Fibroblast of pulmonary artery (primary cell): ENCODE measurements at places on chromosomes 11 and 22.
A peak's percentile ranks its signal among the peaks of the same experiment; 100 is the strongest.

GRCh38 chr22:24146791-24147353 is 34.4 kb upstream of the SUSD2 start:
- DNase-seq, result peak; percentile 82

DNA sequence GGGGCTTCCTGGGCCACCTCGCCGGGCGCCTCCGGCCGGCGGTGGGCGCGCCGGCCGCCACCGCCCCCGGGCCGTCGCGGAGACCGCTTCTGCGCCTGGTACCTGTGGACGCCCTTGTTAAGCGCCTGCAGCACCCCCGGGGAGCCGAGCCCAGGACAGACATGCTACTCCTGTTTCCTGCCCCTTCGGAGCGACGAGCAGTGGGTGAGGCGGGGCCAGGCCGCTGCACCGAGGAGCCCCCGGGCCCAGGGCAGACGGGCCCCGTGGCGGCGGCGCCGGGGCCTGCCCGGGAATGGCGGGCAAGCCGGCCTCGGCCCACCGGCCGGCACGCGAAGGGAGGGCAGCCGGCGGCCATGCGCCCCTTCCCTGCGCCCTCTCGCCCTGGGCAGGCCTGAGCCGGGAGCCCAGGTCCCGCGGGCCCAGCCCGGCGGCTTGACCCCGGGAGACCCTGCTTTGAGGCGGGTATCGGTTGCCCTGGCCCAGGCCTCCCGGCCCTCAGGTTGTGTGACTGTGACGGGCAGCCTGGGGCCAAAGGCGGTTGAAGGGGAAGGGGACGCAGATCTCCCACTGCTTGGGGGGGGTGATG is 789 bp upstream of the KDM2A start:
- no peak for DNase-seq

GRCh38 chr11:1102221-1102971 is 27.7 kb downstream of the MUC2 start:
- DNase-seq, result no peak

DNA sequence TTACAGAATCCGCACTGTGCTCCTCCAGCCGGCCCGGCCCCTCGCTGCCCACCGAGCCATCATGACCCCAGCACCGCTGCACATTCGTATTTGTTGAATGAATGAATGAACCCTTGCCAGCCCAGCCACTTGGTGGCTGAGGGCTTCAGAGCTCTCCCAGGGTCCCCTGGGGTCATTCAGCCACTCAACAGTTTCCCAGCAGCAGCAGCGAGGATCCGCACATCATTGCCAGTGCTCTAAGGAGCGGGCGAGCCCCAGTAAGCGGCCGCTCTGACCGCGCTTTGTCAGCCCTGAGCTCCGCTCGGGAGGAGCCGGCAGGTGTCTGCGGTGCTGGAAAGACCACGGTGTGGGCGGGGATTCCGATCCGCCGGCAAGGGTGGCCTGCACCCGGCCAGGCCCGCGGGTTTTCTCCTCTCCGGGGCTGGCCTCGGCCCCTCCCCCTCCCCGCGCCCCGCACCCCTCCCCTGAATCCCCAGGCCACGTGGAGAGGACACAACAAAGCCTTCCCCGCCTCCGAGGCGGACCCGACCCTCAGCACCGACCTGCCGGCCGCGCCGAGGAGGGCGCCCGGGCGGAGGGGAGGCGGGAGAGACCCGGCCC is 563 bp downstream of the BID start:
- no peak for DNase-seq

DNA sequence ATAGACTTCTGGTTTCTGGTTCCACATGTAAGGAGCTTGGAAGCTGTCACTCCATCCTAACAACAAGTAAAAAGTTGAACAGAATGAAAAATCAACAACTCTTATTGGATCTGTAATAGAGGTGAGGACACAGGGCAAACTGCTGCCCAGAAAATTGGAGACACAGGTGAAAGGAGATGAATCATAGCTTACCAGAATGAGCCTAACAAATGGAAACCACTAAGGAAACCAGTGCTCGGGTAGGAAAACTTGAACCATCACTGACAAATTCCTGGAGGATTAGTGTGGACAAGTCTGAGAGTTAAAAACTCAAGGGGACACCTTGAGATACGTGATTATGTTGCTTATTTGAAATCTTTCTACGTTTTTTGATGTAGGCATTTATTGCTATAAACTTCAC is 52.1 kb downstream of the GDPD4 start:
- DNase-seq, result no peak

GRCh38 chr11:117724104-117724503 is 72.9 kb downstream of the DSCAML1 start:
- no peak for DNase-seq

GRCh38 chr22:43313890-43314474 is 29.2 kb downstream of the SCUBE1 start:
- no peak for DNase-seq

DNA sequence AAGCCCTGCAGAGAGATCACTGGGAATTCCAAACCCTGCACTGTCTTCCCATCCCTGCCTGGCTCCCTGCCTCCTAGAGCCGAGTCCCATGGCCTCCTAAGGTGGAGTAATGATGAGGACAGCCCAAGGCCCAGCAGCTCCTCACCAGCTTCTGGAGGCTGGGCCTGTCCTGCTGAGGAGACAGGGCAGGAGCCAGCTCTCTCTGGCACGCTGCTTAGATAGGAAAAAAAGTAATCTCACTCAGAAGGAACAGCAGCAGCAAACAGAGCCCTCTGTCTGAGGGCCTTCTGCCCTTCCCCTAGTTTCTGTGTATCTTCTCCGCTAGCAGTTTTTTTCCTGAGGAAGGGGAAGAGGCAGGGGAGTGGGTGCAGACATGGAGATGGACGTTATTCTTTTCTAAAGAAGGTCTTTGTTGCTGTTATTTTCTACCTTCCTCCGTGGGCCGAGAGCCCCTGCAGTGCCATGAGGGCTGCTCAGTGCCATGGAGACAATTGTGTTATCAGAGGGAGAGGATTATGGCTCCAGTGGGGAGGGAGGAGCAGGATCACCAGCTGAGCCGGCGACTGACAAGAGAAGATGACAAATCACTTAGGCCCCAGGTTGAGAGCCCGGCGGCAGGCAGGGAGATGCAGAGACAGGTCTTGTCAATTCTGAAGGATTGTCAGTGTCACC is 315.3 kb downstream of the BUD13 start:
- DNase-seq, result no peak

DNA sequence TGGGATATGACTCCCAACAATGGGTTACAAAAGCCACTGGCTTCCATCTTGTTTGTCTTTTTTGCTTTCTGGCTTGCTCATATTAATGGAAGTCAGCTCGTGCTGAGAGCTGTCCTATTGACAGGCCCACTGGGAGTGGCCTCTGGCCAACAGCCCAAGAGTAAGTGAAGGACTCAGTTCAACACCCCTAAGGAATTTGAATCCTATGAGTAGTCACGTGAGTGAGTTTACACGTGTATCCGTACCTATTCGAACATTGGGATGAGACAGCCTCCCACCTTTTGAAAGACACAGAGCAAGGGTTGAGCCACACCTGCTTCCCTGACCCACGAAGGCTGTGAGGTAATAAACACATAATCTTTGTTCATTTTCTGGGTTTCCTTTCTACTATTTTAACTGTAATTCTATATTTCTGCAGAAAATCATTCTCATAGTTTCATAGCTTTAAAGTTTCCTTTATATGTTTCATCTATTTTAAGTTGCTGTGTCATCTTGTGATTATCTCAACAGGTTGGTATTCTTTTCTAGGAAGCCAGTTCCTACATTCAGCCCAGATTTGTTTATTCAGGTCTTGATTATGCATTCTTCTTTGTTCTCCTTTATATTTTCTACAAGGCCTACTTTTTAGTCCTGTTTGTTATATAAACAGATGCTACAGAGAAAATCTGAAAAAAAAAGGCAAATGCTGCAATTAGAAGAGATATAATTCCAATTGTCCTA is 802.3 kb downstream of the CNTN5 start:
- no peak for DNase-seq

GRCh38 chr11:80970037-80970436 is 1529.2 kb upstream of the TENM4 start:
- DNase-seq, result no peak

DNA sequence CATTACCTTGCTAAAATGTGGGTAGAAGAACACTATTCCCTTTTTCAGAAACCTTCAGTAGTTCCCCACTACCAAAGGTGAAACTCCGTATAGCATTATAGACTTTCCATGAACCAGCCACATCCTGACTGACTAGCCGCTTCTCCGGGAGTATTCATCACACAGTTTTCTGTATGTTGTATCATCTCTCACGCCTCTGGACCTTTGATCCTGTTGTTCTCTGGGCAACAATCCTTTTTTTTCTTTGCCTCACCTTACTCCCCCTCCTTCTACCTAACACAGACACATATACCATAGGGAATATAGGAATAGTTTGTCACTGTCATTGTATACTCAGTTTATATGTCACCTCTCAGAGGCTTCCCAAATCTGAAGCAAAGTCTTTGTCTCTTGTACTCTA is 20.8 kb downstream of the ZC3H12C start:
- no peak for DNase-seq

DNA sequence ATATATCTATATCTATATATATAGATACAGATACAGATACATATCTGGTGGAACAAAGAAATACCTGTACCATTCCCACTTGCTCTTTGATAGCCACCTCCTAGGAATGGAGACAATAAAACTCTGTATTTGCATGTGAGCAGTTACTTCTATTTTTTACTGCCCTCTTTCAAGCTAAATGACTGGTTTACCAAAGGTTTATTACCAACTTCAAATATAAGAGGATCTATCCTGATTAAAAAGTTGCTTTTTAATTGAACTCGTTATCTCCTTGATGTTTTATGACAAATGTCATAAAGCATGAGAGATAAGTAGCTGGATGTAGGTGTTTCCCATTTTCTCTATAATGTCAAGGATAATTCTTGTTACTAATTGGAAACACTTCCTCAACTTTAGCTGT is 21.7 kb upstream of the GRIK4 start:
- no peak for DNase-seq

DNA sequence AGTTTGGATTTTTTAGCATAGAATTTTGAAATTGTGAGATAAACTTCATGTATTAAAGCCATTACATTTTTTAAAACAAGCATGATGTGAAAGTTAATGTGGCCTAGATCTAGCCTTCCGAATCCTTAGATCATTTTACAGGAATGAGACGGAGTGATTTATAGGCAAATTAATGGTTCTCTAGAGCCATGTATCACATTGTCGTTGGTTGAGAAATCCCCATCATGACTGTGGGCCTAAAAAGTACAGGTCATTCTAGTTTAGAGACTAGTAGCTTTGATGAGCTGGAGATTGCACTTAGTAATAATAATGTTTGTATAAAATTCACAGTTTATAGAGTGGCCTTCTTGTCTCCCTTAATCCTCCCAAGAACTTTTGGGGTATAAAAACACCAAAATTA is 7.1 kb downstream of the EWSR1 start:
- DNase-seq, result no peak

- DNase-seq, result no peak
Measured at GRCh38 chr22:16603448-16603768, 10.8 kb upstream of the CCT8L2 start.

DNA sequence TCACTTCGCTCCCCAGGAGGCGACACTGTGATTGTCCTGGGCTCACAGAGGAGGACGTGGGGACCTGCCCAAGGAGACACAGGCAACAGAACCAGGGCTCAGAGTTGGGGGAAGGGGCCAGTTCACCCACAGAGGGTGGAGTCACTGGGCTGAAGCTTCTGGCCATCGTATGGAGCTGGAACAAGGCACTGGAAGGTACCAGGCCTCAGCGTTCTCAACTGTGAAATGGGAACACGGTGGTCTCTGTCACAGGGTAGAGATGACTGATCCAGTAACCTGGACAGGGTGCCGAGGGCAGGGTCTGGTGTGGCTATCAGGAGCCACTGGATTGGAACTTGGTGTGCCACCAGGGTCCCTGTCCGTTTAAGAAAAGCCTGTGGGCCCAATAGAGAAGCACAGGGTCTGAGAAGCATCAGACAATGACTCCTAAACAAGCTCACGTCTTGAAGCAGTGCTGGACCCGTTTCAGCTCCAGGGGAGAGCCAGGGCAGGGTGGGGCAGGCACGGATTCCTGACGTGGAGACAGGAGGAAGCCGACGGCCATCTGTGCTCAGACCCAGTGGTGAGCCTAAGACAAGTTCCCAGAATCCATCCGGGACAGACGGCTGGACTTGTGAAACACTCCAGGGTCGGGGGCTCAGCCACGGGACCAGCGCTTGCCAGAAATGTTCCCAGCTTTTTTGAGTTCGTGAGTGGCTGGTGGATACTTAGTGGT is 25.0 kb upstream of the KCNQ1OT1 start:
- peak; percentile 59 for DNase-seq

GRCh38 chr11:1523779-1524178 is 37.2 kb upstream of the MOB2 start:
- DNase-seq, result no peak

DNA sequence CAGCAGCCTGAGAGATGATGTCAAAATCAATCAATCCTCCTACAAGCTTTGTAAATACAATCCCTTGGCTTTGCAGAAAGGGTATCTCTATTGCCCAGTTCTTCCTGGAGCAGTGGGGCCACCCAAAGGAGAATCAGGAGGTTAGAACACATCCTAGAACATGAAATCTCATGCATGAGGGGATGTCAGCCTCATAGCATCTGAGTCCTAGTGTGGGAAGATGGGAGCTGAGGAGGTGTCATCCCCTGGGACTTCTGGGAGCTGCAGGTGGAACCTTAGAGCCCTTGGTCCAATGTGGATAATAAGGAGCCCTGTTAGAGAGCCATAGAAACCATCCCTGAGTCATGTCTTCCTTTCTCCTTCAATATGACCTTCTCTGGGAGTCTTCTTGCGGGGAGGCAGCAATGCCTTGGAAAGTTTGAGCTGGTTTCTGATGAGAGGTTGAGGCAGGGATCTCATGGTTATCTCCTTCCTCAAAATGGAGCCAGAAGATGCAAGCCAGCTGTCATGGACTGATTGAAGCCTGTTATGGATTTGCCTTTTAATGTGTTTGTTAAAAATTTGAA is 74.8 kb downstream of the BDNF start:
- no peak for DNase-seq

- DNase-seq, result peak; percentile 51
Measured at GRCh38 chr11:2355000-2355644, 22.0 kb upstream of the CD81 start.

GRCh38 chr11:61714316-61714715 is 34.1 kb downstream of the DAGLA start:
- no peak for DNase-seq

DNA sequence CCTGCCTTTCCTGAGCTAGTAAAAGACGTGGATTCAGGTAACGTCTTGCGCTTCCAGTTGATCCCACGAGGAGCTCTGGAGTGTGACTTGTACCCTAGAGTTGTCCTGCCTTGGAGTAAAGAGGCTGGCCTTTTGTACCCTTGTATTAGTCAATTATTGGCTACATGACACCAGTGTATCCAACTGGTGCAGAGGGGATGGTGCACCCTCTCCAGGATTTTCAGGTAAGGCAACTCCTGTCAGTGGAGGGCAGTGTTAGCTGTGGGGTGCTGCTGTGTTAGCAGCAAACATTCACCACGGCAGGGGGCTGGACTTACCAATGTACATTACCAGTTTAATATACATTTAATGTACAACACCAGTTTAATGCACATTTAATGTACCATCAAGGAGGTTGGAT is 233.5 kb downstream of the MIAT start:
- no peak for DNase-seq
